AG04450 (cell line): ENCODE measurements at places on chromosomes 11 and 22. TPM values are rescaled to one million over a fixed set of nuclear protein-coding genes. Genes with fewer than 3 reads are reported as not detected.

DNA sequence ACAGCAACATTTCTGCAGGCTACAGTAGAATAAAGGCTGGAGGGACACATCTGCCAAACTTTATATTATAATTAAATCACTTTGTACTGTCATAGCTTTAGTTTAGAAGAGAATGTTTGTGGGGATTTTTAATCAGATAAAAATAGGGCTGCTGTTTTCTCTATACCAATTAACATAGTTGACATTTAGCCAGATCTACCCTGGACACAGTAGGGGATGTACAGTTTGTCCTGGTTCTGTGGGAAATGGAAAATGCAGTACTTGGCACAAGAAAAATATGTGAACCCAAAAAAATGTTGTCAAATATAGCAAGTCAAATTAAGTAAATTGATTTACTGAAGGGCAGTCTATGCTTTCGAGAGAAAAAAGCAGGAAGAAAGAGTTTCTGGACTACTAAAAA lies 20.8 kb upstream of the PICALM start:
- DNase-seq, result no peak

CTTN gene
- polyA plus RNA-seq, result 180 and 192 TPM in 2 replicates

SERPING1 gene
- 15.2 and 21.1 TPM in 2 replicates for polyA plus RNA-seq

- DNase-seq, result no peak
Observed at GRCh38 chr11:64714666-64715065, 8.3 kb downstream of the NRXN2 start.

- no peak for DNase-seq
Observed at GRCh38 chr11:122031813-122032212, 84.2 kb downstream of the BLID start.

GRCh38 chr22:47357086-47357485 lies 594.6 kb downstream of the TBC1D22A start:
- no peak for DNase-seq

GRCh38 chr11:49432242-49432848 lies 223.9 kb upstream of the FOLH1 start:
- no peak for DNase-seq

DNA sequence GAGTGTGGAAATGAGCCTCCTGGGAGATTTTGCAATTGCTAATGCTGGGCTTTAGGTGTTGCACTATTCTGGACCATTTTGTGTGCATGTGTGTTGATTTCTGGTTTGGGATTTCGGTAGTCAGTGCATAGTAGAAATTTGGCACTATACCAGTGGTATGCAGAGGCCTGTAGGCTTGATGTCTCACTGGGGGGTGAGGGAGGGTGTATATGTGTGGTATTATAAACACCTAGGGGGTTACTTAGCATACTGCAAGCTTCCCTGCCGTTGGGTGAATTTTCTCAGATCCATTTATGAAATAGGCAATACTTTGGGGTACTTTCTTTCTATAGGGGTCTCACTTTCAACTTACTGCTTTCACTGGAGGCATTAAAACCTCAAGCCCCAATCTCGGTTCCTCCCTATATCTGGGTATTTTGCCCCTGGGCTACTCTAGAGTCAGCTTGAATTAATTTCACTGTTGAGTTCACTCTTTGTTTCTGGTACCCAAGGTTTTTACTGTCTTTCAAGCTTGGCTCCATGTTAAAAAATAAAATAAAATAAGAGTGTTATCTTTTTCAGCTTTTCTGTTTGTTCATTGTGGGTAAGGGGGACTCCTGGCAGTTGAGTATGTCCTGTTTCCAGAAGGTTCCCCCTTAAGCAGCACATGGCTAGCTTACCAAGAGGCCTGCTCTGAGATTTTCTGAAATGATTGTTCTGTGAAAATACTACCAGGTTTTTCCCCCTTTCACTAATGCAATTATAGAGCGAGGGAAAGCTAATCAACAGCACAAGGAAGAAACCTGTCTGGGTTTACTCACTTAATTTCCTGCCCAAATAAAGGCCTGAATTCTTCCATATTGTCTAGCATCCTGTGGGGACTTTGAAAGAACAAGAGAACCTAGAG lies 45.8 kb downstream of the PPFIBP2 start:
- no peak for DNase-seq

DNA sequence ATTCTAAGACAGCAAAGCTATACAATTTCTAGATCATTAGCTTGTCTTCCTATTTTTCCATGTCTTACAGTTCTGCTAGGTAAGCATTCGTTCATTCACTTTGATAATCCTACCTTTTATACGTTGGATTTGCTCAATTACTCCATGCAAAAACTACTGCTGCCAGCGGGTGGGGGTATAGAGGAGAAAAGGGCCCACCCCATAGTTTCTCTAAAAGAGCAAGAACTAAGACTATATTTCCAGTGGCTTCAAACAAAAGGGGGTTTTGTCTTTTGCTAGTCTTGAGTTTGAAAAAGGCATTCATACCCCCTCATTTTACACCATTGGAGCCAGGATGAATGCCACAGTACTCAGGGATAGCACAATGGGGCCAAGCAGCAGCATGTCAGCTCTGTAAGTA lies 155.7 kb downstream of the WT1 start:
- DNase-seq, result no peak

DNA sequence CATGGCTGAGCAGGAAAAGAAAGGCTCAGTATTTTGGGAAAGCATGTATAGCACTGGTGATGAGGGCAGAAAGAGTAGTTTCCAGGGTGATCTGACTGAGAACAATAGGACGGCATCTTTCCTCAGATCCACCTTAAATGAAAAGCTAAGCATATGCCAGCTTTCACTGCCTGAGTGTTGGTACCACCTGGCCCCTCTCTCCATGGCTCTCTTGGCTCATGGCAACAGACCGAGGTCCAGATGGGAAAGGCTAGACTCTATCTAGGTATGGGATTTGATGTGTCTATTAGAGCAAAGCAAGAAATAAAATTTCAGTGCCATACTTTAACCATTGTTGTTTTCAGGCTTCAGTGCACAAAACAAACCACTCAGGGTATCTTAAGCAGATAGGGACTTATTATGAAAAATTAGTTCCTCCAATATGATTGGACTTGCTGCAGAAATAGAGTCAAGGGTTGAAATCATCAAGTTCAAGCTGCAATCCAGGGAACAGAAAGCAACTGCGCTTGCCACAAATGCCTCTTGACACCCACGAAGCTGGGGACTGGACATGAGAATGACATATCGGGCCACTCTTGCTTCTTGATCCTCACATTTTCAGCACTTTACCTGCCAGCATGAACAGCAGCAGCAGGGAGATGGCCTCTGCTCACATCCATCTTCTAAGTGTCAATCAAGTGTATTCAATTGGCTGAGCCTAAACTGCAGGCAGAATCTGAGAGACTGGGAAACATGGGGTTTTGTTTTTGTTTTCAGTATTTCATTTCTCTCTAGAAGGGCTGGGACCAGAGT lies 64.0 kb upstream of the SNX19 start:
- DNase-seq, result no peak

GRCh38 chr11:130243816-130244215 lies 70.9 kb downstream of the ZBTB44 start:
- DNase-seq, result no peak

GRCh38 chr22:38257650-38258250 lies 15.1 kb downstream of the TMEM184B start:
- no peak for DNase-seq

INS gene
- polyA plus RNA-seq, result not detected in 2 replicates

DNA sequence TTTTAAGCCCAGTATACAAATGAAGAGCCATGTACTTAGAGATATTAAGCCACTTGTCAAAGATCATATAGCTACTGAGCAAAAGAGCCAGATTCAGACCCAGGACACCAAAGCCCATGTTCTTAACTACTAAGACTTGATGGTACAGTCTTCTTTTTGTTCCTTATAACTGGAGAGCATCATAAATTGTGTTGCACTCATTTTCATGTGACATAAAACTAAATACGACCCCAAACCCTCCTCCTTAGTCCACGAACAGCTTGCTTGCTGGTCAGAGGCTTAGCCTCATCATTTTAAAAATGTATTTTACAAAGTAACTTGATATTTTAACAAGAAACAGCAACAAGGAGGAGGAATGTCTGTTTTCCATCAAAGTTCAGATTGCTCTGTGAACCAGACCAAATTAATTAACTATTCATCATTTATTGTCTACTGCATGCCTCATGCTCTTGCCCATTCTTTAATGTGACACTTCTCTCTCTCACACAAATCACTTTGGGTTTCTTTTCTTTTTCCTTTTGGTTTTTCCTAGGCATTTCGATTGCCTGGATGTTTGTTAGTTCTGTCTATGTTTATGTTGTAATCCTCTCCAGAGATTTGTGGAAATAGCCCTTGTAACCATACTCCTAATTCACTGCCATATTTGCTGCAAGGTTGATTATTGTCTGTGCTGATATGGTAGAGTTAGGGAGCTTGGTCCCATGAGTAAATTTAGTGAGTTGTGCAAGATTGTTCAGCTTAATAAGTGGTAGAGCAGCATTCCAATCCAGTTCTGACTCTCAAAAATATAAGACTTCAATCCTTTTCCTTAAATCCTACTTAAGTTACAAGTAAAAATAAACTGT lies 8.4 kb upstream of the ARHGAP20 start:
- no peak for DNase-seq

- DNase-seq, result no peak
Observed at GRCh38 chr11:33652431-33652830, 48.2 kb downstream of the C11orf91 start.

GRCh38 chr11:61947486-61948210 lies 2.5 kb upstream of the BEST1 start:
- no peak for DNase-seq
